ENCODE measurements at places on chromosomes 7 and 10.

DNA sequence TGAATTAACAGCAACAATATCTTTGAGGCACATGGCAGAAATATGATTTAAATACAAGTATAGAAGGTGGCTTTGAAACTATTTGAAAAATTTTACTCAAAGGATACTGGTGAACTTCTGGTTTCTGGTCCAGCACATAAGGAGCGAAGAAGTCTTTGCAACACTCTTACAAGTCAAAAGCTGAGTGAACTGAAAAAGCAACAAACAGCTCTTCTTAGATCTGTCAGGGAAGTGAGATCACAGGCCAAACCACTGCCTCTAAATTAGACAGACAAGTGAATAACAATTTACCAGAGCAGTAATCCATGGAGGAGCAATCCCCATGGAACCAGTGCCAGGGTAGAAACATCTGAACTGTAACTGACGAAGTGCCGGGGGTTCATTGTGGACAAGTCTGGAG lies 9.6 kb upstream of the VWC2 start:
- no peak for DNase-seq

GRCh38 chr7:65239707-65240352 lies 133.8 kb upstream of the ZNF92 start:
- no peak for DNase-seq

DNA sequence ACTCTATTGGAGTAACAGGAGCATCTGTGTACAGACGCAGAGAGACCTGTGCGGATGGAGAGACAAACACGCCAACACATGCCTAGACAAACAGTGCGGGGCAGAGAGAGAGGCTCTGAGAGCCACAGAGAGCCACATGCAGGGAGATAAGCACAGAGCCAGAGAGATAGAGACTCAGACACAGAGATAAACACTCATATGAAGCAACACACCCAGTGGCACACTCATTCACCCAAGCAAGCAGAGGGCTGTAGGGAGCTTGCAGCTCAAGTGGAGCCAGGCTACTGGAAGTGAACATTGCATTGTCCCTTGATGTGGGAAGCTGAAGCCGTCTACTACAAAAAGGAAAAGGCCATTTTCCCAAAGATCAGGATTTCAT lies 46.6 kb upstream of the PODXL start:
- no peak for DNase-seq

GRCh38 chr10:71234970-71235685 lies 22.8 kb downstream of the UNC5B start:
- DNase-seq, result no peak

DNA sequence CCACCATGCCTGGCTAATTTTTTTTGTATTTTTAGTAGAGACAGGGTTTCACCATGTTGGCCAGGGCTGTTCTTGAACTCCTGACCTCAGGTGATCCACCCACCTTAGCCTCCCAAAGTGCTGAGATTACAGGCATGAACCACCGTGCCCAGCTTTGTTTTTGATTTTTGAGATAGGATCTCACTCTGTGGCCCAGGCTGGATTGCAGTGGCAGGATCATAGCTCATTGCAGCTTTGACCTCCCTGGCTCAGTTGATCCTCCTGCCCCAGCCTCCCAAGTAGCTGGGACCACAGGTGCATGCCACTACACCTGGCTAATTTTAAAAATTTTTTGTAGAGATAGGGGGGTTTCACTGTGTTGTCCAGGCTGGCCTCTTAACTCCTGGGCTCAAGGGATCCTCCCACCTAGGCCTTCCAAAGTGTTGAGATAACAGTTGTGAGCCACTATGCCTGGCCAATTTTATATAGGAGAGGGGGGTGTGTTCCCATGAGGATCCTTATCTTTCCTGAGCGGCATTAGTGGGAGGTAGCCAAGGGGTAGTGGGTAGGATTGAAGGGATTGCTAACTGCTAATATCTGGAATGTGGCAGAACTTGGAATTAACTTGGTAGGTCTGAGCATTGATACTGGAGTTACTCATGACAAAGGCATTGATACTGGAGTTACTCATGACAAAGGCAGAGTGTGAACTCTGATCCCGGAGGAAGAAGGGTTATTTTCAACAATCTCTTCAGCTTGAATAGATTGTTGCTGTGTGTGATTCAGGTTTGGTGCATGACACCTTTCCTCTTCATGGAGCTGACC lies 1.0 kb upstream of the NOLC1 start:
- no peak for DNase-seq

DNA sequence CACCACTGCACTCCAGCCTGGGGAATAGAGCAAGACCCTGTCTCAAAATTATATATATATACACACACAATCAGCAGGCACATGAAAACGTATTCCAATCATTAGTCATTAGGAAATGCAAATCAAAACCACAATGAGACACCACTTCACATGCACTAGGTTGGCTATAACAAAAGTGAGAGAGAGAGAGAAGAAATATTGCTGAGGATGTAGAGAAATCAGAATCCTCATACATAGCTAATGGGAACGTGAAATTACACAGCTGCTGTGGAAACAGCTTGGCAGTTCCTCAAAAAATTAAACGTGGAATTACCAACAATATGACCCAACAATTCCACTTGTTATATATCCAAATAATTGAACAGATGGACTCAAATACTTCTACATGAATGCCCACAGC lies 43.3 kb upstream of the CNNM1 start:
- no peak for DNase-seq

- no peak for DNase-seq
Measured at GRCh38 chr7:111082351-111082750, 8.6 kb upstream of the LRRN3 start.

GRCh38 chr10:113274176-113274829 lies 278.6 kb upstream of the HABP2 start:
- DNase-seq, result no peak

- no peak for DNase-seq
Measured at GRCh38 chr10:52436664-52437063, 122.6 kb downstream of the DKK1 start.

- no peak for DNase-seq
Measured at GRCh38 chr10:103855852-103856796, 748 bp upstream of the SH3PXD2A start.

DNA sequence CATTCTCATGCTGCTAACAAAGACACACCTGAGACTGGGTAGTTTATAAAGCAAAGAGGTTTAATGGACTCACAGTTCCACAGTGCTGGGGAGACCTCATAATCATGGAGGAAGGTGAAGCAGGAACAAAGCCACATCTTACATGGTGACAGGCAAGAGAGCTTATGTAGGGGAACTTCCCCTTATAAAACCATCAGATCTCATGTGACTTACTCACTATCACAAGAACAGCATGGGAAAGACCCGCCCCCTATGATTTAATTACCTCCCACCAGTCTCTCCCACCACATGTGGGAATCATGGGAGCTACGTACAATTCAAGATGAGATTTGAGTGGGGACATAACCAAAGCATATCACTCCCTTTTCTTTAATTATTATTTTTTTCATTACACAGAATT lies 16.6 kb downstream of the COL28A1 start:
- DNase-seq, result no peak

- no peak for DNase-seq
Measured at GRCh38 chr7:40419806-40420205, 285.0 kb downstream of the SUGCT start.

DNA sequence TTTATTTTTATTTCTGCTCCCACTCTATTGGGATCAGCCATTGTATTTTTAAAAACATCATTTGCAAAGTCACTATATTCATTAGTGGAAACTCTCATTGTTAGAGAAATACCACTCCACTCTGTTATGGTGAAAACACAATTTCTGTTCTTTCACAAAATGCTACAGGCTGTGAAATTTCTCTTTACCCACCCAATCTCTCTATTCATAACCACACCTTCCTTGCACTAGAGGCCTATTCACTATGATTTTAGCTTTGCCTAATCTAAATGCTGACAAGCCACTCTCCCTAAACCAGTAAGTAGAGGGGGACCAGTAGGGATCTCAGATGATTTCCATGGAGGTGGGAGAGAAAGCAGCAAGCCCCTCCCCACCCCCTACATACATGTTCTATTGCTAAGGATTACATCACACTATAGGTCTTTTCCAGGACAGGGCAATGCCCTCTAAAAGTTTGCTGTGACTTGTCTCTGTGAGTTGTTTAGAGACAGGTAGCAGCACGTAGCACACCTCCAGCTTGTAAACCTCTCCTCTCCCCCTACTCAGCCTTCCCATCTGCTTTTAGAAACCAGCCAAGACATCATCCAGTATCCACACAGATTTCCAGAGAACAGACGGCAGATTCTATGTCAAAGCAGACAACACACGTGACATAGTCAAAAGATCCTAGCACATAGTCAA lies 58.3 kb upstream of the PPP1R3C start:
- no peak for DNase-seq

DNA sequence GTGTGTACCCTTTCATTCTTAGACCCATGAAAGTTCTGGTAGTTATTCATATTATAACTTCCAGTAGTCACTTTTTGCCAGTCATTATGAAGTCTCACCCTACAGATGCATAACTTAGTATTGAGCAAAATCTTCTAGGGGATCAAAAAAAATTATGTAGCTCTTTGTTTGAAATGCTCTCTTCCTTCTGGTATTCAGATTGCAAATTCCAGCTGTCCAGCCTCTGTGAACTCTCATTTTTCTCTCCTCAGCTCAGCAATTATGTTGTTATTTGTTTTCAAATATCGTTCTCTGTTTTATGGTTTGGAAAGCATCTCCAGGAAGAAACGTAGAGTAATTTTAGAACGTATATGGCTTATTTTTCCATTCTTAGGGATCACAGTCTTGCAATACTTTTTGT lies 442.5 kb downstream of the SEMA3D start:
- DNase-seq, result no peak

GRCh38 chr7:88789480-88790064 lies 6.0 kb downstream of the TEX47 start:
- DNase-seq, result no peak

- DNase-seq, result no peak
Measured at GRCh38 chr10:79981450-79982361, 32.8 kb upstream of the SFTPD start.

DNA sequence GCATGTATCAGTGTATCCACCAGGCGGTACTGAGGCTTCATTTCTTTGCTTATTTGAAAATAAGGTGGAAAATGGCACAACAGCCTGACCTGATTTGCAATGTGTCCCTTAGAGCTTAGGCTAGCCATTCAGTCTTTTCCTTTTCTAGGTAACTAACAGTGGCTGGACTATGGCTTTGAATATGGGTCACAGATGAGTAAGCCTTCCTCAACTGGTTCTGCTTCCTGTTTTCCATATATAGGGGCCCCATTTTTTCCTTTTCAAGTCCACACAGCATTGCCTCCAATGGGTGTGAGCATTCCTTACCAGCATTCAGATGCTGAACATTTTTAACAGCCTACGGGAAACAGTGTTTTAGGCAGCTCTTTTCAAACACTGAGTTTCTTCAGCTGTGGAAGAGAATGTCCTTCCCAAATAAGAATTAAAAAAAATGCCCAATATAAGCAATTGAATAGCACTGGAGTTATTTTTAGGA lies 3.9 kb upstream of the ITGB1 start:
- no peak for DNase-seq

DNA sequence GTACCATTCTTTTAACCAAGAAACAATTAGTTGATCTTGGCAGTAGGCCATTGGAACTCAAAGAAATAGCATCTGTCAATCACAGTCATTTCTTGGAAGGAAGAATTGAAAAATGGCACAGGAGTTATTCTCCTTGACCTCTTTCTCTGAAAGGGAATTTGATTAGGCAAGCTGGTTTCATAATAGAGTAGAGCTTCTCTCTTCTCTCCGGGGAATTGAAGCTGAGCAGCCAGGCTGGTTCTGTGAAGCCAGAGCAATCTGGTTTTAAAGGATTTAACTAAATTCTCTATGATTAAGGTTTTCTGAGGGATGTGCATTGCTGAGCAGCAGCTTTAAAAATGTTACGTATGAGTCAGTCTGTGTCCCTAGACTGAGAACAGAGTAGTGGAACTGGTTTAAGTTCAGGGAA lies 70.2 kb downstream of the AHCYL2 start:
- DNase-seq, result no peak

DNA sequence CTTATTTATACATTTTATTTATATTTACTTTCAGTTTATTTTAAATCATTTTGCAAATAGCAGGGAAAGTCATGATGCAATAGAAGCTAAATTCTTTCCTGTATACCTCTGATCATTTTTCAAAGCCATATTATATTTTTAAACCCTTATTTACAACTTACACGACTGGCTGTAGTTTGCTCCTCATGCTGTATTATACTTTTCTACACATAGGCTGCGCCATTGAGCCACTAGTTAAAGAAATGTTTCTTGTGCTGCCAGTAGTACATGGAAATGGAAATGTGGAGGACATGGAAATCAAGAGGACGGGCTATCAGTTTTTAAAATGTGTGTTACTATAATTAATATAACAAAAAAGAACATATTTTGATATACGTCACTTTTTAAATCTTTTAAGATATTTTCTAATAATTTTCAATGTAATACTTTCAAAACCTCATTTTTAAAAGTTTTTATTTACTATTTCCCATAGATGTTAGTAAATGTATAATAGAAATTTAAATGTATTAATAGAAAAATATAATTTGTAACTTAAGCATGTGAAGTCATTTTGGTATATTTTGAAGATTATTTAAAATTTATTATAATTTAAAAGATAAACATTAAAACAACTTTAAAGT lies 118.5 kb downstream of the VTI1A start:
- no peak for DNase-seq

GRCh38 chr7:111517549-111517951 lies 44.7 kb downstream of the IMMP2L start:
- no peak for DNase-seq

DNA sequence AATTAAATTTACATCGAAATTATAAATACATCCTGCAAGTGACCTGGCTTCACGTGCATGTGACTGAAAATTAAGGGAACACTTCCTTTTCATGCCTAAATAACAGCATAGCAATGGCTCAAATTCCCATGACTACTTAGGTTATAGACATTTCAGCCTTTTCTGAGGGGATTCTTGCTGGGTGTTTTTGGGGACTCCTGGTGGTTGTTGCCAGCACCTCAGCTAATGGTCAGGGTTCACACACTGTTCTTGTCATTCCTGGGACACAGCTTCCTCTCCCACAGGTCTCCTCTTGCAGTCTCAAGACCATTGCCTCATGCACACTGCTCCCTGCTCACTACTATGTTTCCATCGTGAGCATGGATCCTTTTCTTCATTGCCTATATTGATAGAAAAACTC lies 148.9 kb upstream of the GLI3 start:
- no peak for DNase-seq

DNA sequence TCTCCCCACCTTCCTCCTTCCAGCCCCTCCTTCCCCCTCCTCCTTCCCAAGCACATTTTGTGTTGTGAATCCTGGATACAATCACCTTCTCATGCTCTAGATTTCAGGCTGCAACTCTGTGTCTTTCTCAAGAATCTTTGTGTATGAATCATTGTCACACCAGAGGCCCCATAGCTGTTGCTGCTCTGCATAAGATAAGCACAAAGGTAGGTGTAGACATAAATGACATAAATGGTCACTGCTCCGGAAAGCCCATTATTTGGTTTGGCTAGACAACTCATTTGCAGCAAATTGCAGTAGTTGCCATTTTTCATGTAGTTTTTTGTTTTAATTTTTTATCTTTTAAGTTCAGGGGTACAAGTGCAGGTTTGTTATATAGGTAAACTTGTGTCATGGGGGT lies 216.3 kb upstream of the NRP1 start:
- DNase-seq, result no peak
